Fibroblast of skin of left biceps (primary cell): ENCODE measurements at places on chromosomes 3 and 15.
A peak's percentile ranks its signal among the peaks of the same experiment; 100 is the strongest.

GRCh38 chr3:162082516-162082915, 585.9 kb downstream of the OTOL1 start:
- DNase-seq, result no peak

DNA sequence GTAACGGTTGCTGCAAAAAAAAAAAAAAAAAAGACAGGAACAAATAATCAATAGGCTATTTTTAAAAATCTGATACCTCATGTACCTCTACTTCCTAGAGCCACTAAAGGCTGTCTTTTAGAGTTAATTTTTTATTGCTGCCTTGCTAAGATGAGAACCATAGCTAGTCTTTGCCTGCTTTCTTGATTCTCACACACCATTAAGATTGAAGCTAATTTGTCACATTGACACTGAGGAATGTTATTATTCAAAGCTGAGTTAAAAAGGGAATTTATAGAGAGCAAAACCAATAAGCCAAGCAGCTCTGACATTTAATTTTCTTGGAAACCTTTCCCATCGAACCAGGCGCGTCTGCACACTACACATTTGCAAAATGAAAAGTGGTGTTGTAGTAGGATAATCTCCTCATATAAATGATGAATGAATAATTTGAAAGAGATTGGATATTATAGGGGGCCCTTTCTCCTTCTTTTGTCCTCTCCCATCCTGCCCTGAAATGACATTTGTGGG, 149.7 kb downstream of the TMEM108 start:
- DNase-seq, result no peak

DNA sequence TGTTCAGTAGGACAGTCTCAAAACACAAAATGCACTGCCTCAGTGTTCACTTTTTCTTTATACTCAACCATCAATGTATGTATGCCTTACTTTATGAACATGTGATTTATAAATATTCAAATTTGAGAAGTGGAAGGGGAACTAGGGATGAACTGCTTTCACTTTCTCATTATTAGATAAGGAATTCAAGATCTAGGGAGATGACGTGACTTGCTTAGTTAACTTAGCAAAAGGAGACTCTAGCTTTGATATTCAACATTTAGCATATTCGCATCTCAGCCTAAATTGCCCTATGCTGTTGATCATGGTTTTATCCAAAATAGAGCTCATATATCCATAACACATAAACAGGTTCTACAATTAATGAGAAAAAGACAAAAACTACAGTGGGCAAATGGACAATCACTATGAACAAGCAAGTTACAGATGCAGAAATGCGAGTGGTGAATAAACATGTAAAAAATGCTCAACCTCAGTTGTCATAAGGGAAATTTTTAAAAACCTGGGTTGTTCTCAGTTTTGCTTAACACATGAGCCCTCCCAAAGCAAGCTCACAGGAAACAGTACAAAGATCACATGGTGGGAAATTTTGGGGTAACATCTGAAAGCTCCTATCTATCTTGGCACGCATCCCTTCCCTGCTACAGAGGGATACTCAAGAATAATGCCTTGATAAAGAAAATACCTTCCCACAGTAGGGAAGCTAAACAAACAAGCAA, 269.8 kb downstream of the THRB start:
- no peak for DNase-seq

GRCh38 chr15:92391640-92392039, 2.0 kb upstream of the ST8SIA2 start:
- DNase-seq, result no peak

GRCh38 chr3:39811561-39811960, 2.2 kb downstream of the MYRIP start:
- no peak for DNase-seq

- no peak for DNase-seq
Measured at GRCh38 chr15:83132861-83133523, 25.5 kb downstream of the TM6SF1 start.

DNA sequence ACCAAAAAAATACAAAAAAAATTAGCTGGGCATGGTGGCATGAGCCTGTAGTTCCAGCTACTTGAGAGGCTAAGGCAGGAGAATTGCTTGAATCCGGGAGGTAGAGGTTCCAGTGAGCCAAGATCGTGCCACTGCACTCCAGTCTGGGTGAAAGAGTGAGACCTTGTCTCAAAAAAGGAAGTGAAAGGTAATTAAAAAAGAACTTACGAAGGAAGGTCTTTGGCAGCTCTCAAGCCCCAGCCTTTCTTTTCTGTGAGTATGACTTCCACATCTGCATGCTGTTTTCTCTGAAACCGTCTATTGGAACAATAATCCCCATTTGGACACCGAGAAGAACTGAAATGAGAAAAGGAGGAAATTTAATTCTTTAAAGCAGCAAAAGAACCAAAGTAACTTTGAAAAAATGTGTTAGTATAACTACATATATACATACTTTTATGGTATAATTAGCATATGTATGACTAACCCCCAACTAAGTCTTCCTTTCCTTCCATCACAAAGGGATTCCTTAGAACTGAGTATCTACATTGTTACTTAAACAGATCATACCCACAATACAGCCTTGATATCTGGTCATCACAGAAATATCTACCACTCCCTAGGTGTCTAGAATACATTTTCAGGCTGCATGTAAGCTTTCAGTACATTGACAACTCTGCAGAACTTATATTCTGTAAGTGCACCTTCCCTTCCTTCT, 50.1 kb downstream of the SETD2 start:
- peak; percentile 74 for DNase-seq

DNA sequence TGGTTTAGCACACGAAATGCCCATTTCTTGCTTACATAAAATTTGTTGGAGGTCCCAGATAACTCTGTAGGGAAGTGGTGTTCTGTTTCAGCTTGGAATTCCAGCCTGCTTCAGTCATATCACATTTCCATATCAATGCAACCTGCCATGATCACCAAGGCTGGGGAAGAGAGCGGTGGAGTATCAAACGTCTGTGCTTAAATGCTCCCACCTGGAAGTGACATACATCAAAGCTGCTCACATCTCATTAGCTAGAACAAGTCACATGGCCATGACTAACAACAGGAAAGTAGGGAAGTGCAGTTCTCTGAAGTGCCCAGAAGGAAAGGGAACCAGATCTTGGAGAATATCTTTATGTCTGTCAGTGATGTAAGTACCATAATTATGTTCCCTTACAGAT, 130.2 kb upstream of the CFAP20DC start:
- no peak for DNase-seq

DNA sequence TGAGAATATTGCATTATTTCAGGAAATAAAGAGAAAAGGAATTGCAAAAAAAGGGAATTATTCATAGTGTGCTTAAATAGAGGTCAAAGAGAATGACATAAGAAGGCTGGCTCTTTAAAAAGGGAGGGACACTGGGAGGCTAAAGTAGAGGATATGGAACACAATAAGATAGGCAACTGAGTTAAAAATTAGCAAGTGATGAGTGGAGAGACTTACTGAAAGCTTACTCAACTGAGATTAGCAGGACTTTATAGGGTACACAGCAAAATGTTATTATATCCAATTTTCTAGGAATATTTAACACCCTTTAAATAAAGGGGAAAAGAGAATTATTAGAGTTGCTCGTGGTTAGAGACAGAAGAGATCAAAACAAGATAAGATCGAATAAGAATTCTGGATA, 375.2 kb downstream of the LSAMP start:
- no peak for DNase-seq

DNA sequence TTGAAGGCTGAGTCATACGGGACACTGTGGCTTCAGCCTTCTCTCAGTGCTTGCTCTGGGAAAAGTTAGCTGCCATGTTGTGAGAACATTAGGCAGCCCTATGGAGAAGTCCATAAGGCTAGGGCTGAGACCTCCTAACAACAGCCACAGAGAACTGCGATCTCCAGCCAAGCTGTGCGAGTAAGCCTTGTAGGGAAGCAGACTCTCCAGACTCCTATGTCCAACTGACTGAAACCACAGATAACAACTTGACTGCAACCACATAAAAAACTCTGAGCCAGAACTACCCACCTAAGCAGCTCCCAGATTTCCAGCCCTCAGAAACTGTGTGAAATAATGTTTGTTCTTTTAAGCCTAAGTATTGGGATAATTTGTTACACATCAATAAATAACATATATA, 40.7 kb downstream of the DENND6A start:
- no peak for DNase-seq

DNA sequence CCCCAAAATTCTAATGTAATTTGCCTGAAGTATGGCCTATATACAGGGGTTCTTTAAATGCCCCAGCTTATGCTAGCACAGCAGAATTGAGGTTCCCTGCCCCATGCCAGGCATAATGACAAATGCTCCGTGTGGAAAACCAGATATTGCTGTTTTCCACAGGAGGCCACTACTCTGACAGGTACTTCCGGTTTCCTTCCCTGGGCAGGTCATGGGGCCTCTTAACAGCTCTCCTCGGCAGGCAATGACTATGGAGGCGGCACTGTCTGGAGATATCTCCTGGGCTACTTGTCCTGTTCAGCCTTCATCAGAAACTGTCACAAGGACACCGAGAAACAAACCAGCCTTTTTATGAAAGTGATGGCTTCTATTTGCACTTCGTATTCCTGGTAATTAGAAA, 54.8 kb downstream of the SLC7A14 start:
- no peak for DNase-seq

DNA sequence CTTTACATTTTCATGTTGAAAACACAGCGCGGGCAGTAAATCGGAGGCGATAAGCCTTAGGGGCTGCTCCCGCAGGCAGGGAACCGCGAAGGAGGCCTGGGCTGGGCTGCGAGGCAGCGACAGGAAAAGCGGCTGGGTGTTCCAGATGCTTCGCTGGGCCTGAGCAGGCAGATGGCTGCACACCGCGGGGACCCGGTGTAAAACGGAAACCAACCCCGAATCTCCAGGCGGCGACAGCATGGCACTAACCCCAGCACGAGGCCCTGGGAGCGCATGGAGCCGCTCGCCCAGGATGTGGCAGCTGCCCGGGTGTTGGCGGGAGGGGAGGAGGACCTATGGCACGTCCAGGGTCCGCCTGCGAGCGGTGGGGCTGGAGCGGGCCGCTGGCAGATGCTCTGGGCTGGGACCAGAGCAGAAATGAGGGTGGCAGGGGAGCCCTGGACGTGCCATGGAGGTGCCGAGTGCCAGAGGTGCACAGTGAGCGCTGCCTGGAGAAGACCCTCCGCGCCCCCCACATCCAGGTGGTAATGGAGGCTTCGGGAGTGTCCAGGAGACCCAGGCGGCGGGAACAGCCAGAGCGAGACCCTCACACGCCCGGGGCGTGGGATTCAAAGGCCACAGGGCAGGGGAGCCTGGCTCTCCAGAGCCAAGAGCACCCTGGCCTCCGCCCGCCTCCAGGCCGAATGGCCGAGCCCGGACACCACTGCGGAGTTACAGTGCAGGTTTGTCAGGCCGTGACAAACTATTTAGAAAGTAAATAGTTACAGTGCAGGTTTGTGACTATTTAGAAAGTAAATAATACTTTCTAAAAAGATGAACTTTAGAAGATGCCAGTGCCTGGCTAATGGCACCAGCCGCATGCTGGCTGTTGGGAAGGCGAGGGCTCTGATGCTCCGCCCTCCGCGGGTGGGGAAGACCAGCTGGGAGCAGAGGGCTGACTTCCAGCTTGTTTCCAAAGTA, 293.6 kb downstream of the OCA2 start:
- no peak for DNase-seq

GRCh38 chr15:88331291-88331690, 74.8 kb upstream of the NTRK3 start:
- no peak for DNase-seq

DNA sequence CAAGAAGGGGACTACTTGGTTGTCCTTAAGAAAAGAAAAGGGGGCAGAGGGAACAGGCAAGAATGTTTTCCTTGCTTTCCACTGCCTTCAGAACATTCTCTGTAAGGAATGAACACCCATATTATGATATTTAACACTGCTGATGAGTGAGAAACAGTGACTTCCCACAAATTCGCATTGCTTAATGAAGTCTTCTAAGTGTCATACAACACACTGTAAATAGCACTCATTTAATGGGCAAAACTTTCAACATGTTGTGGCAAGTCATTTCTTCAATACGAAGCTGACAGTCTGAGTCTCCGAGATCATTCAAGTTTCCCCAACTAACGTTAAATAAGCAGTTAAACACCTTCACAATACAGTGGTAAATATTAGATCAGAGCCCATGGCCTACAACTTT, 464.4 kb downstream of the SHQ1 start:
- no peak for DNase-seq

- DNase-seq, result no peak
Measured at GRCh38 chr15:35499723-35500122, 46.2 kb downstream of the DPH6 start.

- no peak for DNase-seq
Measured at GRCh38 chr3:187841560-187841959, 96.3 kb upstream of the BCL6 start.

- DNase-seq, result peak; percentile 72
Measured at GRCh38 chr3:189961522-189962161, 159.1 kb downstream of the P3H2 start.

DNA sequence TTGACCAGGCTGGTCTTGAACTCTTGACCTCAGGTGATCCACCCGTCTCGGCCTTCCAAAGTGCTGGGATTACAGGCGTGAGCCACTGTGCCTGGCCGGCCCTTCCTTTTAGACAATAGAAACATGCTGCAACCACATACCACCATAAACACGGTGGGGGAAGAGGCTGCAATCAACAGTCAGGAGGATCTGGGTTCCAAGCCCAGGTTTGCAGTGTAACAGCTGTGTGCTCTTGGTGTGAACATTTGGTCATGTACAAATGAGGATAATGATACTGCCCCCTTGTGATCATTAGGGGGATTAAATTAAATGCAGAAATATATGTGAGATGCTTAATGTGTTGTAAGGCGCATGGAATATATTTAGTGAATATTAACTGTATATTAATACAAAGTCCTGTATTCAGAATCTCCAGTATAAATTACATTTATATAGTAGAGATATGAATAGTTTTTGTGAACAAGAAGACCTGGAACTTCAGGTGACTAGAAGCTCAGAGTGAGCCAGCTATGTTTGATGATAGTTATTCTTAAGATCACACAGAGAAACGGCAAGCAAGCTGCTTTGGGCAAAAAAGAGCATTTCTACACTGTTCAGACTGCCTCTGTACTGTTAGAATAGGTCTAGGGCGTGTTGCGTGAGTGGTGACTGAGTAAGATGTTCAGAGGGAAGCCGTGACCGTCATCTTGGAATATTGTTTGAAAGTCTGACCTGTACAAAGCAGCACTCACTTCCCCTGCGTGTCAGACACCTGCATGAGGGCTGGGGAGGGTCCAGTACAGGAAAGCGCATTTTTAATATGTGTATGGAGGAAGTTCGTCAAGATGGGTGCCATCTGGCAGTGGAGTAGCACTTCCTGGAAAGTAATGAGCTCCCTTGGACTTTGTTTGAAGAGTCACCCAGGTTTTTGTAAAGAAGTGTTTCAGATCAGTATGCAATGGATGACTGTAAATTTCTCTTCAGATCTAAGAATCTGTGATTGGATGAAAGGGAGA, 125.8 kb downstream of the PGPEP1L start:
- no peak for DNase-seq

GRCh38 chr3:193560091-193560490, 5.4 kb upstream of the ATP13A4 start:
- no peak for DNase-seq

- DNase-seq, result no peak
Measured at GRCh38 chr3:195250473-195251251, 20.3 kb downstream of the XXYLT1 start.

- DNase-seq, result no peak
Measured at GRCh38 chr15:52228921-52229320, 37.7 kb upstream of the GNB5 start.
